Aortic smooth muscle cell (primary cell): ENCODE measurements at places on chromosomes 2 and 18. TPM values are rescaled to one million over a fixed set of nuclear protein-coding genes. Genes with fewer than 3 reads are reported as not detected.

CFAP221 gene
- 0.26 and 0.37 TPM in 2 replicates for total RNA-seq

GCG gene
- total RNA-seq, result not detected in 2 replicates

CGREF1 gene
- total RNA-seq, result 7.0 and 12.2 TPM in 2 replicates

EPHA4 gene
- total RNA-seq, result 4.8 and 8.2 TPM in 2 replicates

GALNT5 gene
- 28.8 and 64.5 TPM in 2 replicates for total RNA-seq

DNAJC5G gene
- not detected in 2 replicates for total RNA-seq

NTSR2 gene
- total RNA-seq, result not detected in 2 replicates

PSMA8 gene
- not detected in 2 replicates for total RNA-seq

QPCT gene
- 2.5 and 3.6 TPM in 2 replicates for total RNA-seq

CD8B gene
- not detected in 2 replicates for total RNA-seq

CYP27A1 gene
- 13.5 and 18.1 TPM in 2 replicates for total RNA-seq

MC5R gene
- not detected in 2 replicates for total RNA-seq

GPR39 gene
- 7.5 and 10.7 TPM in 2 replicates for total RNA-seq

HIBCH gene
- 19.3 and 24.5 TPM in 2 replicates for total RNA-seq

WBP1 gene
- 45.6 and 57.9 TPM in 2 replicates for total RNA-seq

HJURP gene
- 8.2 and 20.3 TPM in 2 replicates for total RNA-seq

ACTG2 gene
- 0.56 TPM in 1 of 2 replicates, not detected in the other for total RNA-seq

KCNG2 gene
- not detected in 2 replicates for total RNA-seq

AGXT gene
- total RNA-seq, result not detected in 2 replicates

RBKS gene
- 2.3 and 2.4 TPM in 2 replicates for total RNA-seq

MROH2A gene
- total RNA-seq, result not detected in 2 replicates

TBR1 gene
- under 0.01 TPM in 1 of 2 replicates, not detected in the other for total RNA-seq

CIAO1 gene
- total RNA-seq, result 60.1 and 68.6 TPM in 2 replicates

LAMA1 gene
- 0.68 and 0.92 TPM in 2 replicates for total RNA-seq

CCL20 gene
- not detected in 2 replicates for total RNA-seq

FAM237A gene
- not detected in 2 replicates for total RNA-seq

REG1B gene
- total RNA-seq, result not detected in 2 replicates

TUBA3E gene
- total RNA-seq, result not detected in 2 replicates

ABCG8 gene
- not detected in 2 replicates for total RNA-seq

DSG1 gene
- not detected in 2 replicates for total RNA-seq

ZDBF2 gene
- 10.4 and 10.9 TPM in 2 replicates for total RNA-seq

CHPF gene
- 107 and 128 TPM in 2 replicates for total RNA-seq

SPATA3 gene
- total RNA-seq, result not detected in 2 replicates

CCDC121 gene
- 1.8 and 3.2 TPM in 2 replicates for total RNA-seq

CNTNAP5 gene
- total RNA-seq, result not detected in 2 replicates

ASAP2 gene
- total RNA-seq, result 83.4 and 86.1 TPM in 2 replicates

REEP1 gene
- total RNA-seq, result 0.26 and 0.50 TPM in 2 replicates

RASGRP3 gene
- total RNA-seq, result 2.5 and 3.4 TPM in 2 replicates

BMP10 gene
- total RNA-seq, result not detected in 2 replicates

CWC22 gene
- total RNA-seq, result 21.3 and 24.2 TPM in 2 replicates

MDH1B gene
- total RNA-seq, result 1.3 and 1.7 TPM in 2 replicates

ASB18 gene
- total RNA-seq, result not detected in 2 replicates

SLC38A11 gene
- 0.06 TPM in 1 of 2 replicates, not detected in the other for total RNA-seq

RGPD4 gene
- under 0.01 TPM in 1 of 2 replicates, not detected in the other for total RNA-seq

GKN2 gene
- not detected in 2 replicates for total RNA-seq

NGEF gene
- total RNA-seq, result 14.9 and 16.0 TPM in 2 replicates

MAP3K19 gene
- total RNA-seq, result not detected in 2 replicates

ACOXL gene
- not detected in 2 replicates for total RNA-seq

CNDP1 gene
- total RNA-seq, result 0.06 TPM in 1 of 2 replicates, not detected in the other

TWIST2 gene
- 17.8 and 28.1 TPM in 2 replicates for total RNA-seq

EVX2 gene
- total RNA-seq, result not detected in 2 replicates

CPO gene
- 0.12 and 0.13 TPM in 2 replicates for total RNA-seq

CD207 gene
- not detected in 2 replicates for total RNA-seq

LRRC30 gene
- total RNA-seq, result not detected in 2 replicates

ZNF521 gene
- 6.5 and 6.9 TPM in 2 replicates for total RNA-seq

SULT1C4 gene
- 0.13 and 0.19 TPM in 2 replicates for total RNA-seq

SYT4 gene
- not detected in 2 replicates for total RNA-seq

PTH2R gene
- under 0.01 TPM in 1 of 2 replicates, not detected in the other for total RNA-seq
